ENCODE measurements at places on chromosomes 5 and 9. TPM values are rescaled to one million over a fixed set of nuclear protein-coding genes. Genes with fewer than 3 reads are reported as not detected.

The PCDHB4 gene
- total RNA-seq: not detected

The FOXD1 gene
- total RNA-seq: 0.46 TPM

The NMUR2 gene
- total RNA-seq: not detected

The HSPB3 gene
- total RNA-seq: not detected

The GHR gene
- not detected for total RNA-seq

The GEMIN5 gene
- total RNA-seq: 48.8 TPM

The TMC1 gene
- total RNA-seq: not detected
